ENCODE measurements at places on chromosomes 7 and 10. TPM values are rescaled to one million over a fixed set of nuclear protein-coding genes. Genes with fewer than 3 reads are reported as not detected.

The HYAL4 gene
- polyA plus RNA-seq = 0.19 TPM

DNA sequence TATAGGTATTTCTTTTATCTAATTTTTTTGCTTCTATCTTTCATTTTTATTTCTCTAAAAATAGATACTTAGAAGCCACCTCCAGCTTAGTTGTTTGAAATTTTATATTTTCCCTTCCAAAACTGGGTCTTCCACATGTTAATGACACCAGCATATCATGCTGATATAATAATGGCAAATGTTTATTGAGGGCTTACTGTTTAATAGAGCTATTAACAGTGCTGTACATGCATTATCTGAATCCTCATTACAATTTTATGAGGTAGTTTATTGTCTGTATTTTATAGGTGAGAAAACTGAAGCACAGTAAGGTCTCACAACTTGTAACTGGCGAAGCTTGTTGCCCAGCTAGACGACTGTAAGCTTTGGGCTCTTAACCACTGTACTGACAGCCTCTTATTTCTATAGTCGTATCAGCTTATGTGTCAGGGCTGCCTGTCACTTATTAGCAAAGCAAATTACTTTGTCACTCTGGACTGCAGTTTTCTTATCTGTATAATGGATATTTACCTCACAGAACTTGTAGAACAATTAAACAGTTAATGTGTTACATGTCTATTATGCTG is 51.2 kb downstream of the ANKIB1 start:
- no peak for DNase-seq

- no peak for DNase-seq
Measured at GRCh38 chr7:55173671-55174070, 154.9 kb downstream of the EGFR start.

DNA sequence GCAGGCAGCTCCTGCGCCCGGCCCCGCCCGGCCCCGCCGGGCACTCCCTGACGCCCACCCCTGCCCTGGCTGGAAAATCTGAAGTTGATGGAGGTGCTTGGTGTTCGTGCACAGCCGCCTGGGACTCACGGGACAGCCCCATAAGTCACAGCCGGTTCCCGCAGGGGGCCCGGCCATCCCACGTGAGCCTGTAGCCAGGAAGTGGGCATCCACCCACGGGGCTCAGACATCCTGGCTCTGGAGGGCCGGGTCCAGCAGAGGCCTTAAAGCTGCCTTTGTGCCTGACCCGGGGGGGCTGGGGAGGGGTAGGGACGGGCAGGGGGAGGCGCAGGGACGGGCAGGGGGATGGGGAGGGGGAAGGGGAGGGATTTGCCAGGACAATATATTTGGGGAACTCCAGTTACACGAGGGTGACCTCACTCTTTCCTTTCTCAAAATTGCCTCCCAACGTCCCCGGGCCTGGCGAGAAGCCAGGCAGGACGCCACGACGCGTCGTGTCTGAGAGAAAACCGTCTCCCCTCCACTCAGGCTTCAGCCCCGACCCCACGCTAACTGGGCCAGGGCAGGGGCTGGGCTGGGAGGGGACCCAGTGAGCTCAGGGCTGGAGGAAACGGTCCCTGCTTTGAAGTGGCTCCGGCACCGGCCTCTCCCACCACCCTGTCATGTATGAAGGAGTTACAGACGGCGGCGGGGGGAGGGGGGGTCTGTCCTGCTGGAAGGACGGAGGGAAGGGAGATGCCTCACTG is 82.1 kb upstream of the PDGFA start:
- DNase-seq = no peak

The NXPH1 gene
- polyA plus RNA-seq = not detected

DNA sequence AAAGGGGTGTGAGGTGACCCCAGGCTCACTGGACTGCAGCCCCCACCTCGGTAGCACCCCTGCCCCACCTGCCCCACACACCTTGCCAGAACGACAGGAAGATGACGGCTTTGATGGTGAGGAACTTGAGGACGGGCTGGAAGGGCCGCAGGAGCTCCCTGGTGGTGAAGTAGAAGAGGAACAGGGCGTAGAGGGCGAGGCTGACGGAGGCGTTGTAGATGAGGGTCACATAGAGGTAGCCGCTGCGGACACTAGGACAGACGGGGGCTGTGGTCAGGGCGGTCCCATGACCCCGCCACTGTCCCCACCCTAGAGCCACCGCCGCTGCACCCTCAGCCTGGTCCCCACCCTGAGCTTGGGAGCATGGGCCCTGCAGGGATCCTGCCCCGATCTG is 7.6 kb downstream of the TMEM184A start:
- DNase-seq = no peak

The ACBD7 gene
- polyA plus RNA-seq = 6.6 TPM

The DPYSL4 gene
- 22.3 TPM for polyA plus RNA-seq

GRCh38 chr10:42975005-42975493 is 101.8 kb upstream of the RET start:
- no peak for DNase-seq

DNA sequence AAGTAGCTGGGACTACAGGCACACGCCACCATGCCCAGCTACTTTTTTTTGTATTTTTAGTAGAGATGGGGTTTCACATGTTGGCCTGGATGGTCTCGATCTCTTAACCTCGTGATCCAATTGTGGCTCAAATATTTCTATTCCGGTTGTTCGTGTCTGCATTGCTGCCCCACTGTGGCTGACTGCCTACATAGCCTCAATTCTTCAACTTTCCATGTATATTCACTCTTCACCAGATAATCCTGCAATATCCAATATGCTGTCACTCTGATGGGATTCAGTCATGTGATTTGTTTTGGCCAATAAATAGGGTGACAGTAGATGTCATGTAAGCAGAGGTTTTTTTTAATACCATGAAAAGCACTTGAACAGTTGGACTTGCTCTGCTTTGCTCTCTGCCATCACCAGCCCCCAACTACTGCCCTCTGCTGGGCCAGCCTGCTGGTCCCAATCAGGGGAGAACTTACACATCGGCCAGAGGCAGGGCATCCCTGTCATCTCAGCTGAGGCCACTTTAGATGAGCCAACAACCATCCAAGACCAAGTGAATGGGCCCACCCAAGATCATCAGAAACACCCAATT is 56.7 kb downstream of the NSUN6 start:
- no peak for DNase-seq

The PDLIM1 gene
- 63.3 TPM for polyA plus RNA-seq

GRCh38 chr10:85420501-85421191 is 945.9 kb downstream of the GRID1 start:
- DNase-seq = peak; percentile 8

- DNase-seq = no peak
Measured at GRCh38 chr10:5555881-5556280, 31.1 kb downstream of the CALML3 start.

The PPP1R17 gene
- not detected for polyA plus RNA-seq

GRCh38 chr10:20856484-20856883 is 40.6 kb downstream of the NEBL start:
- no peak for DNase-seq

The ASAH2 gene
- polyA plus RNA-seq = 2.0 TPM

The PRPS1L1 gene
- not detected for polyA plus RNA-seq

- DNase-seq = peak; percentile 82
Measured at GRCh38 chr7:143214789-143215679, 6.8 kb upstream of the TAS2R40 start.

DNA sequence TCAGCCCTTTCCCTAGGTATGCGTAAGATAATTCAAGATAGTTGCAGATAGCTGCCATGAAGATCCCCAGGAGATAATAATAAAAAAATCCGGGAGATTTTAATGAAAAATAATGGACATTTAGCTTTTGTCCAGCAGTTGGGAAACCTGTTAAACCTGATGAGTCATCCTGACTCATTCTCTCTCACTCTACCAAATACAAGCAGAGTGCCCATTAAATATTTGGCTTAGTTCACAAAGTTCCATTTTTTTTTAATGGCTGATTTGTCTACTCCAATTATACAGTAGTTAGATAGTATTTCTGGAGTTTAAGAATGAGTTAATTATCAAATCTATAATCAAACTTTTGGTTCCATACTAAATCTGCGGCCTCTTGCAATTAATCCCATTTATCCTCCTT is 2.1 kb upstream of the SHTN1 start:
- no peak for DNase-seq

DNA sequence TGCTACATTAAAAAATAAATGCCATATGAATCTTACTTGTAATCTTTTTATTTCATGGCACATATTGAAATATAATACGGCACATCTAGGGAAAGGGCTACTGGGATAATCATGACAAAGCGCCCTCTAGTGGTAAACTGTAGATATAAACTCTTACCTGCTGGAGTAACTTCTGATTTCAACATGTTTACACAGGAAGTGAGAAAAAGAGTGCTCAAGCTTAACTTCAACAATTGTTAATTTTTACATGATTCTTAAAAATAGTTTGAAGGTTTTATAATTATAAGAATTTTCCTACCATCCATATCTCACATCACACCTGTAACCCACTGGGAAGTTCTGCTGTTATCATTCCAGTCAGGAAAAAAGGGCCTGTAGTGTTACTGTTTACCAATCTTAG is 2.0 kb upstream of the HEPACAM2 start:
- DNase-seq = peak; percentile 30

DNA sequence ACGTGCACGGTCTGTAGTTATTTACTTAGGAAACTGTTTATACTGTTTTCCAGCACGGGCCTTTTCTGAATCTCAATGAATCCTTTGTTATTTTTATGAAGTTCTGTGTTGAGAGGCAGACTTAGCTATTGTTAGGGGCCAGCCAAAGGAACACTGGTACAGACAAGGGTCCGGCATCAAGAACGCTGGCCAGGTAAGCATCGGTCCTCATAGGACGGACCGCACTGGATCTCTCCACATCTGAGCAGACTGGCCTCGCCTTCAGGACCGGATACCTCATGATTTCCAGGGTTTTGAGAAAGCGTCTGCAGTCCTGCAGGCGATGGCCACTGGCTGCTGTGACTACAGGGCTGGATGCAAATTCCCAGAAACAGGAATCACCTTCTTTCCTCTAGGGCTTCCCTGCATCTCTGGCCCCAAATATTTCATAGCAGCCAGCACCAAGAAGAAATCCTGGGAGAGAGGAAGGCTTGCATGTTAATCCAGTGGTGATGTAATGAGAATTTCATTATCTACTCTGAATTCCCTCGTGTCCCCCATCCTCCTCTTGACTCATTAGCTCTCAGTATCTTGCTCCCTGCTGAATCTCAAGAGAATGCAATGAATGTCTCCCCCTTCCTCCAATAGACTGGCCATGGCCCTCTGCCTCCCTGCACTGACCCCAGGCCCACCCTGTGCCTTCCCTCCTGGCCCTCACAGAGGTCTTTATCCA is 325.4 kb upstream of the NPVF start:
- DNase-seq = no peak

DNA sequence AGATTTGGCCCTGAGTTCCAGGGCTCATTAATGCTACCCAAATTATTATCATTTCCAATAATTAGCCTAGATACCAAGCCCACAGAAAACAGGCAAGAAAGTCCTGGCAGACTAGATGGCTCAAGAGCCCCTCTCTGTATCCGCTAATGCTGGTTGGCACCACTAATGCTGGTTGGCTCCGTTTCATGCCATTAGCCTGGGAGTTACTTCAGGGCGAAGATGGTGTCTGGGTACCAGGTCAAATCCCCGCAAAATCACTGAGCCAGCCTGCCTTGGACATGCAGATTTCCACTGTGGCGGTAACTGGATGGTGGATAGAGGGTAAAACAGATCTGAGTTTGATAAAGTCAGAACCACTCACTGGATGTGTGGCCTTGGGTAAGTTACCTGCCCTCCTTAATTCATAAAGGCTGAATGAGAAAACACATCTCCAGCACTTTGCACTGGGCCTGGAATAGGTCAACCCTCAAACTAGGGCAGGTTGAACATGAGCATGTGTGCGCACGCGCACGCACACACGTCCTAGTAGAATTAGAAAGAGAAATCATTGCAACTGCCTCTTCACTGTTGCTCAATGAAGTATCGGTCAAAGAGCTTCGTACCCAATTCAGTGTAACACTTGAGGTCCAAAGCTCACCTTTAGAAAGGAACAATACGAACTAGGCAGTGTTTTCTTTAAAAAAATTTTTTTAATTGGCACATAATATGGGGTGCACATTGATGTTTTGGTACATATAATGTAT is 91.5 kb downstream of the PRPF18 start:
- no peak for DNase-seq

DNA sequence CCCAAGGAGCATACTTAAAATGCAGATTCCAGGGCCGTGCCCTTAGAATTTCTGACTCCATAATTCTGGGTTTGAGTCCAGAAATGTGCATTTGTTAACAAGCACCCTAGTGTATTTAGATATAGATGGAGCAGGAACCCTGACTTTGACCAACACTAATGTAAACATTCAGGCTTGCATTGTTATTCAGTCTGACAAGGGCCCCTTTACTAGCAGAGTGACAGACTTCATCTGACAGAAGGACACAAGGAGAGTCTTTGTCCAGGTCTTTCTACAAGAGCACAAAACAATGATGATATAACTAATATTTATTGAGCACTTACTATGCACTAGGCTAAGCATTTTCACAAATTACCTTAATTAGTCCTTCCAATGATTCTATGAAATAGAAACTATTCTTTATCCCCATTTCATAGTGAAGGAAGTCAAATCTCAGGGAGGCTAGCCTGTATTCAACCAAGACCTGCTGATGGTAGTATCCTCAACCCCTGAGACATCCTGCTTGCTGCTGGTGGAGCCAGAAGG is 3.9 kb downstream of the RBP4 start:
- DNase-seq = no peak

DNA sequence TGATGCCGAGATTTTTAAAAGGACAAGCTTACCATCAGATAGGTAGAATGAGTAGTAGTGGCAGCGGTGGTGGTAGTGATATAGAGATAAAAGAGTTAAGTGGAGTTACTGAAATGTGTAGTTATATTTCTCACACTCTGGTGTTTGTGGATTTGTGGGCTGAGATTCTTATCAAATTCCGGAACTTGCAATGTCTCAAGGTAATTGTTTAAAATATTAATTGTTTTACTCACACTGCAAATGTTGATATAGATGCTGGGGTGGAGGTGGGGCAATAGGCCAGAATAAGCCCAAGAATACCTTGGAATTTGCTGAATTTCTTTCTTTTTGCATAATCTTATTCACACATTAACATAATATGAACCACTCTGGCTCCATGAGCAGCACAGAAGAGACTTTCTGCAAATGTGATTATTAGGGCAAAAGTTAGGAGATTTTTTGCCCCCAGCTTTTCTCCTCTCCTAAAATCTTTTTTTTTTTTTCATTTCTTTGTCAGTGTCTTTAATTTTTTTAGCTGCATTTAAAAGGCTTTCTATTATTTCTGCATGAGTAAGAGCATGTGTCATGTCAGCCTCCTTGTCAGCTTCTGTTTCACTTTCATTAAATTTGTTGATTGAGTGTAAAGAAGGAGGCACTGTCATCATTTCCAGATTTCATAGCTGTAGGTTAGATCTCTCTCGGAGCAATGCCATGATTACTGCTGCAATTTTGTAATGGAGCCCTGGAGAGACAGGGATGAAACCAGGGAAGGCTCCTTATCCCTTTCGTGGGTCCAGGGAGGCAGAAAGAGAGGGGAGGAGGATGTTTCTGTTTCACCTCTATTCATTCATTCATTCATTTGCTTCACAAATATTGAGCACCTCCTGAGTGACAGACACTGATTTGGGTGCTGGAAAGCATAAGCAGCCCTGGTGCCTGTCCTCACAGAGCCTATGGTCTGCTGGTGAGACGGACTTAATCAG is 13.1 kb upstream of the SGMS1 start:
- DNase-seq = no peak
